Activated T-cell treated with anti-CD3 and anti-CD28 coated beads, Interleukin-2, amount 50 U/mL, for 48 hours (primary cell): ENCODE measurements at places on chromosomes 11 and 22.
A peak's percentile ranks its signal among the peaks of the same experiment; 100 is the strongest.

DNA sequence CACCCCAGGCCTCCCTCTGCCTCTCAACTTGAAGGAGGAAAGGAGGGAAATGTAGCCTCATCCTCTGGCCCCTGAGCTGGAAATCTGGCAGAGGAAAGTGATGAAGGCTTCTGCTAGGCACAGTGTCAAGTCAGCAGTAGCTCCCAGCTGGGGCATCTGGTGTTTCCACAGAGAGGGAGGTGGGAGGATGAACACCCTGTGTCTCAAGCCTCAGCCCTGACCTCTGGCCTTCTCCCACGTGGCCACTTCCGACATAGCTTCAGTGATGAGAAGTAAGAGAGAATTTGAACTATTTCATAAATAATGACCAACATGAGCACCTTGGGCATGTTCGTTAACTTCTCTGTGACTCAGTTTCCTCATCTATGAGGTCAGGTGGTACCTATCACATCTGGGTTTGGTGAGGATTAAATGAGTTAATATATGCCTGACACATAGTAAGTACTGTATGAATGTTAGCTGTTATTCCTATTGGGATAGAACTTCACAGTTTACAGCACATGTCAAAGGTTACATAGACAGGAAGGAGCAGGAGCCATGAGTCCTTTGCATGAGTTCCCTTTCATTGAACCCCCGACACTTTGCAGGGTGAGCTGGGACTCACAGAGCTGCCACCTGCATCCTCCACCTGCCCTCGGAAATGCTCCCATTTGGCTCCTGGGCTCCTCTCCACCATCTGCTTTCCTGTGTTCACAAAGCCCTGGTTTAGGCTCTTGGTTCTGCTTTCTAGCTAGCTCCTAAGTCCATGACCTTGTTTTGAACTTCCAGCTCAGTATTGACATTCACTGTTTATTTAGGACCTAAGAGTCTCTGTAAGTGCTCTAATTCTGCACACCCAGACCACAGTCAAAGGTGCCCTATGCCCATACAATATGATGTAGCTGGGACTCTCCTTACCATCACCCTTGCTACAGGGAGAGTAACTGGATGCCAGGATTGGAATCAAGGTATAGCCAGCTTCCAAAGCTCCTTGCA lies 61.7 kb downstream of the CSNK2A3 start:
- DNase-seq = no peak

- DNase-seq = peak; percentile 87
These were observed 46.1 kb upstream of the SCUBE2 start for GRCh38 chr11:9137293-9138132.

GRCh38 chr11:17020831-17021230 lies 6.6 kb upstream of the PLEKHA7 start:
- no peak for DNase-seq

DNA sequence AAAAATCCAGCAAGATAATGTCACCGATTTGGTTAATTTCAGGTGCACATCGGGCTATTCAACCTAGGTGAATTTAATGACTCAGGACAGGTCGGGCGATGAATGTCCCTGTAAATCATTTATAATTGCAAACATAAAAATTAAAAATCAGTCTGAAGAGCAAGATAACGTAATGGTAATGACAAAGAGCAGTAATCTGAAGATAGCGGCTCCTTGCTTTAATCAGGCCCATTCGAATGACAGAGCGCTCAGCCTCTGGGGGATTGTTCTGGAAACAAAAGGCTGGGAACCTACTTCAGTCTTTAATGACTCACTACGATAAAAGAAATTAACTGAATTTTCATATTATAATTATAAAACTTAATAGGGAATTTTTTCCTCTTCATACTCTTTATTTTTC lies 61.3 kb downstream of the RCN1 start:
- no peak for DNase-seq

DNA sequence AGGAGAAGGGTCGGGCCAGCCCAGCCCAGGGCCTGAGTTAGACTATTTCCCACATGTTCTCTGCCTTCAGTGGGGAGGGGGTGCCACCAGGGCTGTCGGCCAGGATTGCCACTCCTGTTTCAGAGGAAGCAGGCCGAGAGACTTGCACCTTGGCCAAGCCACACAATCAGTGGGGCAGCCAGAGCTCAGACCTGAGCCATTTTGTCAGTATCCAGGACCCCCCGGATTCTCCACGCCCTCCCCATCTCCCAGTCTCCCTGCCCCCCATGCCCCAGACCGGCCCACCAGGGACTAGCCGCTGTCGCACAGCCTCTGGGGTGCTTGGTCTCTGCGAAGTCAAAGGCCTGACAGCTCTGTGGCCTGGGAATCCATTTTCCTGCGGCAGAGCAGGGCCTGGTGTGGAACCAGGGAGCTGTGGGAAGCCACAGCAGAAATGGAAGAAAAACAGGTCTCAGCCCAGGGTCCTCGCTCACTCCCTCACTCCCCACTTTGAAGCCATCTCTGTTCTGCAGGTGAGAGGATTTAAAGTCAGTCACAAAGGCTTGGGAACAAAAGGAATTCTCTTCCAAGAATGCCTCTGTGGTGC lies 25.5 kb upstream of the MGAT3 start:
- DNase-seq = no peak

- no peak for DNase-seq
These were observed 21.5 kb downstream of the SHISAL1 start for GRCh38 chr22:44291265-44291664.

- DNase-seq = no peak
These were observed 9.8 kb downstream of the TRAF6 start for GRCh38 chr11:36500315-36500721.
